ENCODE measurements at places on chromosomes 3 and 15. TPM values are rescaled to one million over a fixed set of nuclear protein-coding genes. Genes with fewer than 3 reads are reported as not detected.

FSIP1 gene
- total RNA-seq: 0.36 TPM

LTF gene
- total RNA-seq: 0.31 TPM

GRCh38 chr3:188152660-188153436 lies 1.1 kb upstream of the LPP start:
- peaks cover 11% of the 10 kb centered on the region for H3K27me3 ChIP-seq
- H3K27ac ChIP-seq: no peak overlapping the region
- no peaks in the 10 kb centered on the region for H3K4me1 ChIP-seq

GRCh38 chr3:9292516-9292915 lies 43.1 kb upstream of the SRGAP3 start:
- DNase-seq: no peak
- no peaks in the 10 kb centered on the region for H3K27me3 ChIP-seq
- H3K27ac ChIP-seq: no peak overlapping the region
- no peak overlapping the region for H3K4me3 ChIP-seq
- no peaks in the 10 kb centered on the region for H3K36me3 ChIP-seq

GRCh38 chr3:187310954-187311470 lies 19.5 kb upstream of the MASP1 start:
- no peak overlapping the region for H3K27ac ChIP-seq
- no peak for DNase-seq
- no peak overlapping the region for H3K4me3 ChIP-seq
- H3K4me1 ChIP-seq: no peaks in the 10 kb centered on the region
- no peaks in the 10 kb centered on the region for H3K36me3 ChIP-seq
